ENCODE measurements at places on chromosomes 7 and 10.

- no peak overlapping the region for H3K4me3 ChIP-seq
- no peaks in the 10 kb centered on the region for H3K4me1 ChIP-seq
- DNase-seq: peak; percentile 64
- peaks cover 32% of the 10 kb centered on the region for H3K27me3 ChIP-seq
- H3K27ac ChIP-seq: no peak overlapping the region
Measured at GRCh38 chr7:28957064-28957750, 923 bp downstream of the TRIL start.

DNA sequence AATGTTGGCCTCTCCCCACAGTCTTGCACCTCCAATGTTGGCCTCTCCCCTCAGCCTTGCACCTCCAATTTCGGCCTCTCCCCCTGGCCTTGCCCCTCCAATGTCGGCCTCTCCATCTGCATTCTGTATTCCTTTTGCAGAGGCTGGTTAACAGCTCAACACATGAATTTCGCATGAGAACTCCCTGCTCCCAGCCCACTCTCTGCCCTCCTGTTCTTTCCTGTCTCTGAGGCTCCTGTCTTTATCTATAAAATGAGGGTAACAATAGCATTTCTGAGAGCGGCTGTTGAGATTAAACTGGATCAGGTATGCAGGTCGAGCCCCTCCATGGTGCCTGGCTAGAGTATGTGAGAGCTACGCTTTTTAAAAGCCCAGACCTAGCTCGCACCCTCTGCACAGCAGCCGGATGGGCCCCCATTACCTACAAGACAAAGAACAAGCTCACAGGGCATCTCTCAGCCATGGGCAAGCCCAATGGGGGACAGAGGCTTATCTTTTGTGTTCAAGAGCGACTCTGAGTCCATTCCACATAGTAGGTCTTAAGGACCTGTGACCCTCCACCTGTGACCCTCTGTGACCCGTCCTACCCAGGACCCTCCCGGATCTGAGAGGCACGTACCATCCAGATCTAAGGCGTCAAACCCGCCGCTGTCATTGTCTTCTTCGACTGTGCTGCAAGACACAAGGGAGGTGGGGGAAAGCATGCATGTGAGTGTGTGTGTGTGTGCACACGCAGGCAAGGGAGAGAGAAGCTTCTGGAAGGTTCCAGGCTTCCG is 82.2 kb upstream of the GNA12 start:
- no peaks in the 10 kb centered on the region for H3K36me3 ChIP-seq
- peaks cover 5% of the 10 kb centered on the region for H3K4me1 ChIP-seq
- no peaks in the 10 kb centered on the region for H3K27me3 ChIP-seq
- H3K27ac ChIP-seq: no peak overlapping the region

GRCh38 chr10:76916536-76916935 is 721.1 kb downstream of the KCNMA1 start:
- H3K36me3 ChIP-seq: no peaks in the 10 kb centered on the region
- DNase-seq: no peak
- H3K4me1 ChIP-seq: no peaks in the 10 kb centered on the region
- H3K27me3 ChIP-seq: no peaks in the 10 kb centered on the region

GRCh38 chr10:117878626-117879025 is 168.1 kb downstream of the RAB11FIP2 start:
- no peaks in the 10 kb centered on the region for H3K27me3 ChIP-seq
- H3K36me3 ChIP-seq: no peaks in the 10 kb centered on the region
- H3K4me1 ChIP-seq: no peaks in the 10 kb centered on the region
- no peak for DNase-seq
- no peak overlapping the region for H3K4me3 ChIP-seq
- H3K27ac ChIP-seq: no peak overlapping the region

Measured in RWPE2 (cell line).